ENCODE measurements at places on chromosomes 1 and 21. TPM values are rescaled to one million over a fixed set of nuclear protein-coding genes. Genes with fewer than 3 reads are reported as not detected.

- DNase-seq: no peak
Observed at GRCh38 chr1:2184934-2185333, 9.6 kb downstream of the FAAP20 start.

DNA sequence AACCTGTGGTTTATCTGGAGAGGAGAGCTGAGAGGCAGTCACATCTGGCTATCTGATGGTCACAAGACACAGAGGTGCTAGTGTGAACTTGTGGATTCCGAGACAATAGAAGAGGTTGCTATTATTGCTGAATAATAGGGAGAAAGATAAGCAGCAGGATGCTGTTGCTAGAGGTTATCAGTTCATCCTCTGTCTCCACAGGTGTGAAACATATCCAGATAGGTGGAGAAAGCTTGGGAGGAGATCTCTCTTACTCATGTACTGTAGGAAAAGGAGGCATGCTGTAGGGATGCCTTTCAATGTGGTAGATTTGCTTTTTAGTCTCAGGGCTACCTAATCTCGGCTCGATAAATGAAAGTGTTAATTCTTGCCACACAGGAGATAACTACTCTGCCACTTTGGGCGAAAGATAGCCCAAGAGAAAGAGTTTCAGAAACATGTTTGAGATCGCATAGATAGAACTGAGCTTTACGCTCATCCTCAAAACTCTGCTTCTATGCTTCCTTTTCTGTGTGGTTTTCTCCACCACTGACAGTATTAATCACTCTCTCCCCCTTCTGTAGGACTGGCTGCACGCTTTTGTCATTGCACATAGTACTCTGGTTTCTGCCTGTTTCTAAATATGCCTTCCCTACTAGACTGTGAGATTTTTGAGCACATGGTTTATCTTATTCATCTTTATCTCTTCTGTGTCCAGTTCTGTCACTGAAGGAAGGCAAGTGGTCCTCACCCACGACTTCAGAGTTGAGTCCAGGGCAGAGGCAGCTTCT lies 36.7 kb upstream of the PLXNA2 start:
- DNase-seq: no peak

- no peak for DNase-seq
Observed at GRCh38 chr1:206786212-206786886, 14.1 kb upstream of the IL10 start.

The FAM3B gene
- not detected for polyA plus RNA-seq

The TTC22 gene
- not detected for polyA plus RNA-seq

GRCh38 chr1:239537795-239538194 lies 151.4 kb downstream of the CHRM3 start:
- DNase-seq: no peak

- DNase-seq: no peak
Observed at GRCh38 chr1:42311138-42311537, 23.9 kb downstream of the FOXJ3 start.

GRCh38 chr1:207754974-207755700 lies 3.3 kb downstream of the CD46 start:
- no peak for DNase-seq

The BEST4 gene
- 0.21 TPM for polyA plus RNA-seq

DNA sequence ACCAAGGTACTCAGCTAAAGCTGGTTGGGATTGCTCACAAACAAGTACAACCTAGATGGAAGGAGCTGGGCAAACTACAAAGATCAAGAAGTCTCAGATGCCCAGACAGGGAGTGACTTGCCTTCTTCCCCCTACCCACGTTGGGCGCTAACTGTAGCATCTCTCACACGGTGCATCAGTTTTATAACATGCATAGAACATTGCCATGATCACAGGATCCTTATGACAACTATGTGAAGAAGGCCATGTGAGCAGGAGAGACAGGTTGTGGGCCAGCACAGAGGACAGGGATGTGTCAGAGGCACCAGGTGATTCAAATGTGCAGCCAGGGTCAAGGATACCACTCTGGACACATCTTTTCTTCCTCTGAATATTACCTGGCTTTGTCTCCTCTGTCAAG lies 28.3 kb upstream of the CYP4B1 start:
- no peak for DNase-seq

The OLIG2 gene
- not detected for polyA plus RNA-seq

The TTC4 gene
- polyA plus RNA-seq: 18.2 TPM

GRCh38 chr1:67683766-67684525 lies 1.1 kb upstream of the GADD45A start:
- DNase-seq: peak; percentile 69

GRCh38 chr1:201894343-201895119 lies 5.8 kb downstream of the SHISA4 start:
- no peak for DNase-seq

DNA sequence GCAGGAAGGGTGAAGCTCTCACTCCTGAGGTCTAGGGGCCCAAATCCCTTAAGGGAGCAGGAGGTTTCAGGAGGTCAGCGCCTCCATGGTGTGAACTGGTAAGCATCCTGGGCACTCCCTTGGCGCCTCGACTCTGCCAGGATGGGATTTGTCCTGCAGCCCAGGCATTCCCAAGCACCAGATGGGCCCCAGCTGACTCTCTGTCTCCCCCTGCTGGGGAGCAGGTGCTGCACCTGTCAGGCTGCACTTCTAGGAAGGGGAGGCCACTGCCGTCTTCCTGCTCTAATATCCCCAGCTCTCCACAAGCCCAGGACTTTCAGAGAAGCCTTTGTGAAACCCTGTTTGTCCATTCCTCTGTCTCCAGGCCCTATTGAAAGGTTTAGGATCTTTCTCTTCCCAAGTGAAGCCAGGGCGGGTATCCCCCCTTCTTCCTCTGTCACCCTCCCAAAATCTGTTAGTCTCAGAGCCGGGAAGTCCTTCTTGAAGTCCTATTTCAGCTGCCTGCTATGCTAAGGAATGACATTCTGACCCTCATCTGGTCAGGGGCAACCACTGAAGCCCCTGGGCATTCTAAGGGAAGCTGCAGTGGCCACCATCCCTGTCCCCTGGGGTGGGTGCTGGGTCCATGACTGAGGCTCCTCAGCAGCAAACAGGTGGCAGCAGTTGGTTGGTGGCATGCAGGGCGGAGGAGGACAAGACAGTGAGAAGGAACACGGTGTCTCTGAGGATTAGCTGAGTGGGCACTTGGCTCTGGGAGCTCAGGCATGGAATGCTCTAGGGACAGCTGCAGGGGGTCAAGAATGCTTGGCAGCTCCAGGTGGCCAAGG lies 3.2 kb downstream of the MYBPH start:
- peak; percentile 51 for DNase-seq

The CDC42SE1 gene
- 59.6 TPM for polyA plus RNA-seq

GRCh38 chr1:47460456-47460855 lies 22.6 kb downstream of the FOXD2 start:
- DNase-seq: no peak

The GPR161 gene
- polyA plus RNA-seq: 34.7 TPM

DNA sequence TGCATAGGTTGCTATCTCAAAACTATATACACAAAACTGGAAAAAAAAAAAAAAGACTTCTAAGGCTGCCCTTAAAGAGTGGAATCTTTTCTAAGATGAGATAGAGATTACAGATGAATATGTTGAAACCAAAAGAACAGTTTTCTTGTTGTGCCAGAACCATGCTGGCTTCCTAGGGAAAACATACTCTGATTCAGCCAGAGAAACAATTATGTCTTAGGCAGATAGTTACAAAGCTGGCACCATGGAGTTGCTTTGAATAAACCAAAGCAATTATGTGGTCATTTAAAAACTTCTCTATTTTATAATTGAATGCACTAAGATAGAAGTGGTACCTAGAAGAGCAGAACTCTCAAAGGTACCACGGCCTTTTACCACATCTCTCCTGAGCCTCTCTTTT lies 341.3 kb downstream of the PDE4B start:
- DNase-seq: no peak

- peak; percentile 39 for DNase-seq
Observed at GRCh38 chr1:16727190-16728111, 12.9 kb upstream of the RNU1-4 start.

The HMCN1 gene
- polyA plus RNA-seq: 24.1 TPM

GRCh38 chr1:193309936-193310475 lies 123.6 kb upstream of the B3GALT2 start:
- DNase-seq: no peak

DNA sequence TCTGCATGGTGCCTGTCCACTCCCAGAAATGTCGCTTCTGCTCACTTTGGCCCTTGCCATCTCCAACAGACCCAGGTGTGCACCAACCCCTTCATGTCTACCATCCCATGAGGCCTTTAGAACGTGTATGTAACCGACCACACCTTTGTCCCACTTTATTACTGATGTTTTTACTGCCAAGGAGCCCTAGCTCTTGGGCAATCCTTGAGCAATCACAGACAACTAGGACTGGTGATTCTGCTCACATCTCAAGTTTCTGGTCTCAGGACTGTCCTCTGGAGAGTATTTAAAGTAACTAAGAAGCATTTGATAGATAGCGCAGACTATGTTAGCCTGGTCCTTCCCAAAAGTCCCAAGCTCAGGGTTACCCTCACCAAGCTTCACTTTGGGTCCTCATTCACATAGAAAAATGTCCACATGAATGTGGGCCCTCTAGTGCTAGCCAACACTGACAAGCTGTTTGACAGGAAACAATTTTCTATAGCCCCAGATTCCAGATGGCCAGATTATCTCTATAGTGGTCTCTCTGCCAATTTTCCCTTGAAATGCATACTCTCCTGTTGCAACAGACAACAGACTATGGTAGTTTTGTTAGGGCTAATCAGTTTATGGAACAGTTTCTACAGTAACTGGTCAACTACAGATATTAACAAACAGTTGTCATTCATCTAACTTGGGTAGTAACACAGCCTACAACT lies 6.9 kb upstream of the TMEM81 start:
- DNase-seq: no peak

The TMEM200B gene
- 0.67 TPM for polyA plus RNA-seq

DNA sequence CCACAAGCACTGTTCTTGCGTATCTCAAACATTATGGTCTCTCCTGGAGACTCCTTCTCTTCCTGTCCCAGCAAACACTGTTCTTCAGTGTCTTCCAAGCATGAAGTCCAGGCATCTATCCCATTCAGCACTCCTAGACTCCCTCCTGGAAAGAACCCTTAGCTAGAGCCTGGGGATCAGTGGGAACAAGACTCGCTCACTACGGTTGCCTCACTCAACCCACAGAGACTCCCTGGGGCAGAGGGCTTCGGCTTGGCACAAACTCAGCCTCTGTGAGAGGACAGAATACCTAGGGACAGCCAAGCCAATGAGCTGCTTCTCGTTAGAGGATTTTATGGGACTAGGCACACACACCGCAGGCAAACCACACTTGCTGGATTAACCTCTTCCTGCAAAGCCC lies 86.5 kb upstream of the IPO9 start:
- no peak for DNase-seq

GRCh38 chr1:177905686-177906085 lies 64.2 kb downstream of the SEC16B start:
- DNase-seq: no peak

The DDX20 gene
- polyA plus RNA-seq: 4.1 TPM

- DNase-seq: peak; percentile 42
Observed at GRCh38 chr1:156767879-156768604, 707 bp downstream of the PRCC start.

The ERMAP gene
- polyA plus RNA-seq: 8.6 TPM

DNA sequence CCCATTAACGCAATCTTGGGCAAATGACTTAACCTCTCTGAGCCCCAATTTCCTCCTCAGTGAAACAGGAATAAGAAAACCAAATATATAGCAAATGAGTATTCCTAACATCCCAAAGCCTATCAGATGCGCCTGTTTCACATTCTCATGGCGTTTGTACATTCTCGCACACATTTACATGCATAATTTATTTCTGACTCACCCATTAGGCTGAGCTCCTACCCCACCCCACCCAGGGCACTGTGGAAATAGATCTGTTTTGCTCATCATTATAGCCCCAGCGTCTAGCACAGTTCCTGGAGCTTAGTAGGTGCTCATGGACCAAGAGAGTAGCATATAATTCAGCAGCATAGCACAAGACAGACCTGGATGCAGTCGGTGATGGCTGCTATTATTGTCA lies 146.1 kb upstream of the VANGL1 start:
- no peak for DNase-seq

The ERI3 gene
- 94.0 TPM for polyA plus RNA-seq

GRCh38 chr1:185170291-185170848 lies 13.4 kb downstream of the SWT1 start:
- DNase-seq: peak; percentile 80

DNA sequence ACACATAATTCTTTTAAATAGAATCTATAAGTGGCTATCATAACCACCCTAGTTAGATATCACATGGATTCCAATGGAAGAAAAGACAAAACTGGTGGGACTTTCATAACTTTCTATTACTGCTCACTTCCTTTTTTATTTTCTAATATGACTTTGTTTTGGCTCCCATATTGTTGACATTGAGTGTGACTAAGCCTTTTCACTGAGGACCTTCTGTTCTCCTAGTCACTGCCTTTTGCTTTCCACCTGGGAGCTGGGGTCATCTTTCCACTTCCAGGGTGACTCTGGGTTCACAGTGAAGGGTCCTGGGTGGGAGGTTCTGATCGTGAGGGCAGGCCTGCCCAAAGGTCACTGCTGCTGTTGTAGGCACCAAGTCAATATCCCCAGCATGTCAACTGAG lies 275.8 kb downstream of the TGFB2 start:
- DNase-seq: peak; percentile 74

DNA sequence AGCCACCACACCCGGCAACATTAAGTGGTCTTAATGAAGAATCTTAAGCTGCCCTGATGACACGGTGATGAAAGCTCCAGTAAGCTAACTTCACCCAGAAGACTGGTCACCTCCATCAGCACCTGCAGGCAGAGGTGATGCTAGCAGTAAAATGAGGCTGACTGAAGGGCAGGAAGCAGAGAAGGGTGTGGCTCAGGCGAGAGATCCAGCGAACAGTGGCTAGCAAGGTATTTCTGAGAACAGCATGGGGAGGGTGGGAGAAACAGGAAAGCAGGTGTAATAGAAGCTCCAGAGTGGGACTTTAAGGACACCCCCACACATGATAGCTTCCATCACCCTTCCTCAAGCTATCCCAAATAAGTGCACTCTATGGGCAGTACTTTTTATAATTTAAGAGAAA lies 15.9 kb upstream of the DISP1 start:
- DNase-seq: no peak

The OLFML2B gene
- polyA plus RNA-seq: 0.18 TPM

The FAM110D gene
- polyA plus RNA-seq: 2.6 TPM

GRCh38 chr1:225651872-225652728 lies 823 bp downstream of the ENAH start:
- DNase-seq: no peak
